ENCODE measurements at places on chromosomes 1 and 21. TPM values are rescaled to one million over a fixed set of nuclear protein-coding genes. Genes with fewer than 3 reads are reported as not detected.

DNA sequence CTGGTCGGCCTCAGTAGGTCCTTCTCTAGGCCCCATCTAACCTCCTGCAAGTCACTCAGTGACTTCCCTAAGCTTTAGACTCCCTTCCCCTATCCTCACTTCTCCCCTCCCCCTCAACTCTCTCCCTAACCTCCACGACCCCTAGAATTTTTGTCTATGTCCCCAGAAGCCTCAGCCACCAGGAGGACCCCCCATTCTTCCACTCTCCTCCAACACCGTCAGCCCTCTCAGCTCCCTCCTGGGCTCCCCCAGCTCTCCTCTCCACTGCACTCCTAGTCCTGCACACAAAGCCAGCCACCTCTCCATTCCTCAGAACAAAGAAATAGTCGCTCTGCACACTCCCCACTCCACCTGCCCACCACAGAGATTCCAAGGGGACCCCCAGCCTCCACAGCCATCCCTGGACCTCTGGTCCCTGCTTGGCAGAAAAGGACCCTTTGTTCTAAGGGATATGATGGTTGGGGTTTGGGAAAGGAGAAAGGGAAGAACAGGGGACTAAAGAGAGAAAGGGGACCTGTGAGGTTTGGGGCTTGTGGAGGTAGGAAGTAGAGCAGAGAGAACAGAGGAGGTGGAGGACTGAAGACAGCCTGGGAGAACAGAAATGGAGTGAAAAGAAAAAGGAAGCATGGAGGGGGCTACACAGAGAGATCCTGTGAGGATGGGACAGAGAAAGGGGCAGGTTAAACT is 2.8 kb downstream of the ARHGEF2 start:
- H3K4me1 ChIP-seq = peaks cover 82% of the 10 kb centered on the region
- H3K27ac ChIP-seq = peak overlapping the region; percentile 99
- no peak for DNase-seq
- peak overlapping the region; percentile 86 for H3K4me3 ChIP-seq
- H3K27me3 ChIP-seq = no peaks in the 10 kb centered on the region

DNA sequence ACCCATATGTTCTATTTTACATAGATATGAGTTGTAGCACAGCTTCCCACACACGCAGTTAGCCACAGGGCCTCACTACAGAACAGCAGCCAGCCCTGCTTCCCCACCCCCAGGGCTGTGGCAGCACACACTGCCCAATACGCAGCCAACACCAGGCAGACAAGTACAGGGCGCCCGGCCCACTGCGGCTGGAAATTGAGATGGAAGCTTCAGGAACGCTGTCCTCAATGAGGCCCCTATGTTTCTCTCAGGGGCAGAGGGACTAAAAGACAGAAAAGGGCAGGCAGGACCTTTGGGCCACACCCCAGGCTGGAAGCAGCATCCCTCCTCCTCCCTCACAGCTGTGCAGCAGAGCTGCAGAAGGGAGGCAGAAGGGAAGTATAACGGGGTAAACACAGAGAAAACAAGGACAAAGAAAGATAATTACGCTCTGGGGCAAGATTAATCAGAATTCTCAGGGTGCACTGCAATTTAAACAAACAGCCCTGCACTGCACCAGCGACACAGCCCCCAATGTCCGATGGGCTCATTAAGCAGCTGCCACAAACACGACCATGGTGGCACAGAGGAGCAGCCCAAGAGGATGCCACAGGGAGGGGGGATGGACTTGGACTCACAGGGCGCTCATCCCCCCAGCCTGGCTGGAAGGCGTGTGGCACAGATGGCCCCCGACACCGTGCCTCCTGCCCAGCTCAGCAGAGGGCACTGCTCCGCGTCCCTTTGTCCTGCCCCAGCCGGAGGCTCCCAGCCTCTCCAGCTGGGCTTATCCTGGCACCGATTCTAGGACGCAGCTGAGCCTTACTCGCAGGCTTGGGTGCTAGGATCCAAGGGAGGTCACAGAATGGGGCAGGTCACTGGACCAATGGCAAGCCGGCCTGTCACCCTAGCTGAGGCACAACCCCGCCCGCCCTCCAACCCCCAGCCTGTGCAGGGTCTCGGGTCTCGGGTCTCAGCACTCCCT is 14.2 kb downstream of the WDR4 start:
- H3K4me3 ChIP-seq = no peak overlapping the region
- H3K27me3 ChIP-seq = no peaks in the 10 kb centered on the region
- DNase-seq = no peak

DNA sequence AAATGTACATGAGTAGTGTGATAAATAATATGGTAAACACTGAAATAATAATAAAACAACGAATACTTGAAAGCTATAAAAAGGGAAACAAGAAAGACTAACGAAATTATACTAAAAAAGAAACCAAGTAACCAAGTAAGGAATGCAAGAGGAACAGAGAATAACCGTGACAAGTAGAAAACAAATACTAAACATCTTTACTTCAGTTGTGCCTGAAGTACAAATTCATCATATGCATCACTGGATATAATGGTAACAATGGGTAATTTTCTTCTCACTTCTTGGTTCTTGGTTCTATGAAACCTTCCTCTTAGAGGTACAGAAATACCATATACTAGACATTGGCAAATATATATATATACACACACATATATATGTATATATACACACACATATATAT is 1093.6 kb upstream of the B3GALT2 start:
- no peaks in the 10 kb centered on the region for H3K27me3 ChIP-seq
- no peak for DNase-seq
- H3K36me3 ChIP-seq = no peaks in the 10 kb centered on the region
- H3K4me3 ChIP-seq = no peak overlapping the region
- H3K27ac ChIP-seq = no peak overlapping the region

- H3K4me1 ChIP-seq = peaks cover 27% of the 10 kb centered on the region
- H3K27me3 ChIP-seq = no peaks in the 10 kb centered on the region
- no peak overlapping the region for H3K27ac ChIP-seq
- H3K36me3 ChIP-seq = no peaks in the 10 kb centered on the region
- no peak for DNase-seq
Observed at GRCh38 chr1:70140343-70140742, 65.0 kb downstream of the LRRC40 start.

- DNase-seq = no peak
- H3K4me1 ChIP-seq = peaks cover 12% of the 10 kb centered on the region
- H3K36me3 ChIP-seq = no peaks in the 10 kb centered on the region
- no peaks in the 10 kb centered on the region for H3K27me3 ChIP-seq
- H3K27ac ChIP-seq = no peak overlapping the region
- H3K4me3 ChIP-seq = no peak overlapping the region
Observed at GRCh38 chr1:234707641-234708040, 97.7 kb upstream of the IRF2BP2 start.

DNA sequence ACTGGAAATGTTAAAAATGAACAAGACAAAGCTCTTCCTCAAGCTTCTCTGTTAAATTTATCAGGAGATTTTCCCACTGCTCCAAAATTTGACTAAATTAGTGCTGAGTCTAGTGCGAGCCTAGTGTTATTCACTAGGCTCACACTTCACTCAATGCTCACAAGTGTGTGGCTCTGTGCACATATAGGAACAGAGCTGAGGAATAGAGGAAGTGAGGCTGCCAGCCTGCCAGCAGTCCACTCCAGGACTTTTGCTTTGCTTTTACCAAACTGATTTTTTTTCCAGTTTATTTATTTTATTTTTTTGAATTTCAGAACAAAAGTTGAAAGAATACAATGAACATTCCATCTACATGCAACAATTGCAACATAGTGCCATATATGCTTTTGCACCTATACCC is 87.2 kb downstream of the VAV3 start:
- no peaks in the 10 kb centered on the region for H3K27me3 ChIP-seq
- no peak overlapping the region for H3K27ac ChIP-seq
- no peaks in the 10 kb centered on the region for H3K36me3 ChIP-seq
- no peak for DNase-seq
- H3K4me1 ChIP-seq = no peaks in the 10 kb centered on the region

DNA sequence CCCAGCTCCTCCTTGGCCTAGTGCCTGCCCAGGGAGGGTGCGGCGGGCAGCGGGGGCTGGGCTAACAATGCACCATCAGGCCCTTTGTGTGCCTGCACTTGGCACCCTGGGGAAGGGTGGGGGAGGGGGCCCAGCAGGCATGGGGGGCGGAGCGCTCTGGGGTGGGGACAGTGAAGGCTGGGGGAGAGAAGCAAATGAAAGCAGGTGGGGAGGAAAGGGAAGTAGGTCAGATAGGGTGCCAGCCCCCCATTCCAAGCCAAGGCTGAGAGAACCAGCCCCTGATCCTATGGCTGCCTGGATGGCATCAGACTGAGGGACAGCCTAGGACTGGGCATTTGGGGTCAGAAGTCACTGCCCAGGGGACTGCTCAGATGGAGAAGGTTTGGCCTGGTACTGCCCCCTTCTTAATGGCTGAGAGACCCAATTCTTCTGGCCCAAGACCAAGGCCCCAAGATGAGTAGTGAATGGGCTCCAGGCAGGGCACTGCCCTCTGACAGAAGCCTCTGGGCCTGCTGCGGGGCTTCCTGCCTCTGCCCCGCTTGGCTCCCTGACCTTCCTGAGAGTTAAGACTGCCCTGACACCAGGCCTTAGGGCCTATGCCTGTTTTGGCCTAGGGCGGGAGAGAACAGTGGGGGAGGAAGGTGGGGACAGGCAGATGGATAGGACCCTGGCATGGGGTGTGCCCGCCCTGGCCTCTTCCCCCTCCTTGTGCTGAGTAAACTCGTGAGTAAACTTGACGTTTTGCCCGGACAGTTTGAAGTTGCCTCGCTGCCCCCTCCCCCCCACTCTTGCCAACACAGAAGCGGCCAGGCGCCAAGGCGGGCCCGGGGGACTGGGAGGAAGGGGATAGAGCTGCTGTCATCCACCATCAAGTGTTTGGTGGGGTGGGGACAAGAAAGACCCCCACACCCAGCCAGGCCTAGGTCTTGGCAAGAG is 2.7 kb downstream of the ZBTB7B start:
- peak overlapping the region; percentile 92 for H3K4me3 ChIP-seq
- DNase-seq = peak; percentile 69
- H3K4me1 ChIP-seq = peaks cover 50% of the 10 kb centered on the region
- H3K36me3 ChIP-seq = no peaks in the 10 kb centered on the region
- H3K27me3 ChIP-seq = no peaks in the 10 kb centered on the region

- H3K36me3 ChIP-seq = no peaks in the 10 kb centered on the region
- no peaks in the 10 kb centered on the region for H3K4me1 ChIP-seq
- no peak for DNase-seq
- H3K4me3 ChIP-seq = no peak overlapping the region
Observed at GRCh38 chr1:66648901-66649595, 103.2 kb upstream of the DYNLT5 start.

Gene CHI3L1
- 0.31 TPM for total RNA-seq

Gene FMO2
- 31.6 TPM for total RNA-seq
